ENCODE measurements at places on chromosomes 1 and 21.

- no peak for DNase-seq
Observed at GRCh38 chr1:32184650-32185049, 5.2 kb downstream of the TXLNA start.

DNA sequence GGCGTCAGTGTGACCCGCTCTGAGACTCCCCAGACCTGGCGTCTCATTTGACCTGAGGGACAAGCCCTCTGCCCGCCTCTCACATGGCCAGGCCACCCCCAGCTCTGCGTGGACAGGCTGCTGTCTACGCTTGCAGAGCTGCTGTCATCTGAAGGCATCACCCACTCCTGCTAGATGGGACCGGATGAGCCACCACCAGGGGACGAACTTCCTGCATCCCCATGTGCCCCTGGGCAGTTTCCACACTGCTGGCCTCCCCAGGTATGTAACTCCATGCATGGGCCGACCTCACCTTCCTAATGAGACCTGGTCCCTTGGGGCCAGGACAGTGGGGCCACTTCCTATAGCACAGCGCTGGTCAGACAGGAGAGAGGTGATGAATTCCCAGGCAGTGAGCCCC, 121.5 kb downstream of the PSMG1 start:
- DNase-seq: no peak

- DNase-seq: peak; percentile 28
Observed at GRCh38 chr1:193538003-193538354, 351.6 kb upstream of the B3GALT2 start.

DNA sequence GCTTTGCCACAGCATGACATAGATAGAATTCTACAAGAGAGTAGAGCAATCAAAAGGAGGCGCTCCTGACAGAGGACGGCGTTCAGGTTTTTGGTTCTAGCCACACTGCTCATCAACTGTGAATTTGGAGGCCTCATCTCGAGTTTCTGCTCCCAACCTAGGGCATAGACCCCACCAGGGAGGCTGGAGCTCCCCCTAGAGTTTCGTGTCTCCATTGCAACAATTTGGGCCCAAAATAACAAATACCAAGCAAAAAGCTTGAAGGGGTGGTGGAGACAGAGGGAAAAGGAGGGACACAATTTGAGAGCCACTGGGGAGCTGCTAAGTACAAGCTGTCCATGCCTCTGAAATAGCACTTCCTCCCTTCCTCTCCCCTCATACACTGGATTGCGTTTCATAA, 297.0 kb downstream of the GPATCH2 start:
- DNase-seq: peak; percentile 58

DNA sequence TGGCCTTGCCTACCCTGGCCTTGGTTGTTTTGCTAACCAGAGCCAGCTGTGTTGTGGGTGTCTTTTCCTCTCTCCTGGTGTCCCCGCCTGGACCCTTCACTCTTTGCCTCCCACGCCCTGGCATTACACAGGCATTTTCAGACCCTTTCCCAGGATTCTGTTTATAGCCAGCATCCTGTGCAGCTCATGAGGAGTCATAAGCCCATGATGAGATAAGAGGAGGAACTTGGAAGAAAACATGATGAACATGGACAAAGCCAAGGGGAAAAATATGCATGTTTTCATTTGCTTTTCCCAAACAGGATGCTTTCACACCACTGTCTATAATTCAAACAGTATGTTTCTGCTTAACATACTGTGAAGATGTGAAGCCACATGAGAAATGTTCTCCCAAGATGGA, 18.7 kb upstream of the WARS2 start:
- DNase-seq: no peak

DNA sequence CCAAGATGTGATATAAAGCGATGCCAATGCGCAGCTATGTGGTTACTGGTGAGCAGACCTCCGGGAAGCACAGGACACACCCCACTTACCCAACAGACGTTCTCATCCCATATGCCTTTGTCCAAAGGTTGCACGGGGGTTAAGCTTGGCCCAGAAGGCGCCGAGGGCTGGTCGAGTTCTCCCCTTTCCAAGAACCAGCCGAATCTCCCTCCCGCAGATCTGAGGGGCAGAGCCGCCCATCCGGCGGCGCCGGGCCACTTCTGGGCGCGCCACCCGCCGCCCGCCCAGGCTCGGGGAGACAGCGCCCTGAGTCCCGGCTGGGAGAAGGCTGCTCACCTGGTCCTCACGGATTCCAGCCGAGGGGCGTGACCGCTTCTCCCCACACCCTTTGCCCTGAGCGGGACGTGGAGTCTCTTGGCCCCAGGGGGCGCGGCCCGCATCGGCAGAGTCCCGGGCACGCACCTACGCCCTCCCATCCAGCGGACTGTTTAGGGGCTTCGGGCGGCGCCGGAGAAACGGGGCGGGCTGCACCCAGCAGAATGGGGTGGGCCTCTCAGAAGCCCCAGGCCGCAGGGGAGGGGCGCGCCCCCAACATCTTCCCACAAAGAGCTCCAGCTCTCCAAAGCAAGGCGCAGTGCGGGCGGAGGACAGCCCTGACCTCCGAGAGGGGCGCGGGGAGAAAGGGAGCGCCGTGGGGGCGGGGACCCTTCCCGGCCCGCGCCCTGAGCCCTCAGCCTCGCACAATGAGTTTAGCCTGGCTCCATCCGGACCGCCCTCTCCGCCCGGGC, 615 bp downstream of the GPR161 start:
- peak; percentile 38 for DNase-seq

GRCh38 chr21:43925096-43925481, 60.1 kb downstream of the AGPAT3 start:
- DNase-seq: no peak

GRCh38 chr1:54989473-54989872, 9.0 kb downstream of the TMEM61 start:
- DNase-seq: no peak

- DNase-seq: no peak
Observed at GRCh38 chr1:221228594-221228993, 349.4 kb downstream of the HLX start.

GRCh38 chr1:53625766-53626520, 113.0 kb downstream of the GLIS1 start:
- DNase-seq: no peak

DNA sequence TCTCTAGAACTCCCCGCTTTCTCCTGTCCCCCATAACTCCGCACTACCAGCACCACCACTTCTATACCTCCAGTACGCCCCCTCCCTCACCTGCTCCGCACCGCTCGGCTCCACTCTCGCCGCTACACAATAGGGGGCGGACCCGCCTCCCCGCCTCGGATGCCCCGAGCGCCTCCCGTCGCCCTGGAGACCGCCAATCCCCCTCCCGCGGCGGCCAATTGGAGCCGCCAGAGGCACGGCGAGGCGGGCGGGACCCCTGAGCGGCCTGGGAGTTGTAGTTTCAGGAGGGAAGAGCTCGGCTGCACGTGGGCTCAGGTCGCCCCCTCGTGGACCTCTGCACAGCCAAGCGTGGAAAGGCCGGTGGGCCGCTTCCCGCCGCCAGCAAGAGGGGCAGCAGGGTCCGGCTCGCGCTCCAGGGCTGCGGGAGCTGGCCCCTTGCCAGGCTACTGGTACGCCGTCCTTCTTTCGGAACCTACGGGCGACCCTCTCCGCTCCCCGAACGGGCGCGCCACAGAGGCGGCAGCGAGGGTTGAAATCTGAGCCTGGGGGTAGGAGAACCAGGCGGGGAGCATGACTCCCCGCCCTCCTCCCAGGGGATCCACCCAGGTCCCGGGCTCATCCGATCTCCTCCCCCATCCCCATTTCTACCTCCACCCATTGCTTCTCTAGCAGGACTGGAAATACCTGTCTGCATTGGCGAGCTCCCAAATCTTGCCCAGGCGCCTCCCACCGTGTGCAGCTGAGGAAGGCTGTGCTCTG, at the start of gene IGSF9:
IGSF9 (minus strand) TSS at position 131 of the 759 bp plus-strand sequence. CDS start 2,159 bp downstream, outside the sequence.
- peak; percentile 94 for DNase-seq

DNA sequence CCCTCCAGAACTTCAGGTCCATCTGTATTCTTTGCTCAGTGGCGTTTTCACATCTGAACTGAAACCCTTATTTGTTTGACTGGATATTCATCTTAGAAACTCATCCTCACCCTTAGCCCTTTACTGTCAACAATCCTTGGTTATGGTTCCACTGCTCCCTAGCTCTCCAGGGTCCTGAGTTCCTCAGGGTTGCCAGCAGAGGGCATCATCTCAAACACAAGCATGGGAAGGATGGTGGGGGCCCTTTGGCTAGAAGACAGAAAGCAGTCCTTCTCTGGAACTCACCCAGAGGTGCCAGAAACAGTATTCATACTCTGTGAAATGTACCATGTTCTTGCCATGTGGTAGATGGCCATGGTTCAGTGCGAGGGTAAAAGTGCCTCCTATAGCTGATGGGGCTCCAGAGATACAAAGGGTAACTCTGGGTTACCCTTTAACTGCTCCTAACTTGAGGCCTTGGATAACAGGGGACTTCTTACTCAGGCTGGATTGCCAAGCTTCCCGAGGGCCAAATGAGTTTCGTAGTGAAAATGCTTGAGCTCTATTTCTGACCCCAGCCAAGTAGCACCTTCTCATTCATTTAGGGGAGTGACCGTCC, 11.3 kb downstream of the NCSTN start:
- peak; percentile 53 for DNase-seq

GRCh38 chr1:212977781-212978645, 27.7 kb downstream of the VASH2 start:
- DNase-seq: no peak

GRCh38 chr1:235953801-235954200, 87.1 kb upstream of the LYST start:
- DNase-seq: no peak

GRCh38 chr1:86948212-86948611, 33.8 kb downstream of the HS2ST1 start:
- no peak for DNase-seq

DNA sequence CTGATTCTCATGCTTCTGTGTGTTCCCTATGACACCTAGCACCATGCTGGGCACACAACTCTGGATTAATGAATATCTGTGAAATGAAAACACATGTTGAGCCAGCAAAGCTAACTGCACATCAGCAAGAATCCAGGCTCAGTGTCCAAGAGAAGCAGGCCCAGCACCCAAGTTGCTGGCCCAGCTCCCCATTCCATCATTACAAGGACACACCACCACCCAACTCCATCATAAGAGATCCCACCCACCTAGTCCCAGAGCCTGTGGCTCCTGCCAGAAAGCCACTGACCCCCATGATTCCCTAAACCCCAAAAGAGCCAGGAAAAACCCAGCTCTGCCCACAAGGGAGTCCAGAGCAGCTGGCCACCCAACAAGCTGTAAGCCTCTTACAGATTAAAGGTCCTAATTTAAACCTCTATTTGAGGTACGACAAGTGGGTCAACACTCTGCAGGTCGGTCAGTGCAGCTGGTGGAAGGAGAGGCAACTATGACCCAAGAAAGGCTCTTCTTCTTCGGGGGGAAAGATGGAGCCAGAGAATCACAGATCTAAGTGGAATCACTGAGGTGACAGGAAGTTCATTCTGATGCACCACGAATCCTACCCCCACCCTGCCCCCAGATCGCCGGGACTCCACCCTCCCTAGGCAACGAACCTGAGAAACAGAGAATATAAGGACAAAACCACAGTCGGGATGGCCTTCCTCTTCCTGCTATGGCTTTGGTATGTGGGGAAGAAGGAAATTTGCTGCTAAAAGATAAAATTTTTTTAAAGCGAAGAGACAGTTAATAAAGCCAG, 58.2 kb downstream of the CD34 start:
- DNase-seq: no peak

- DNase-seq: no peak
Observed at GRCh38 chr1:5970610-5971273, 21.5 kb downstream of the NPHP4 start.

DNA sequence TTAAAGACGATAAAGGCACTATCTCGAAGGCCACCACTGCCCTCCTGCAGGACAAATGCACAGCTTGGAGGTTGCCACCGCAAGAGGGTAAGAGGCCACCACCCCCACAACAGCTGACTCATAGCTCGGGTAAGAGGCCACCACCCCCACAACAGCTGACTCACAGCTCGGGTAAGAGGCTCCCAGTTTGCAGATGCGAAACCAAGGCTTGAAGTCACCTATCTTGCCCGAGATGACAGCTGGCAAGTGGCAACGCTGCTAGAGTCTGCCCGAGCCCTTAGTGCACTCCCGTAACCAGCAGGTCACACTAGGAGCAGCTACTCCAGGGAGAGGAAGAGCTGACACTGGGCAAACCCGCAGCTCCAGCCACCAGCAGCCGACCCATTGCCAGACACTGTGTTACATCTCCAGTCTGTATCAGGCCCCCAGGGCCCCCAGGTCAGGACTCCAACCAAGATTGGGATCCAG, 17.1 kb upstream of the SPSB1 start:
- peak; percentile 73 for DNase-seq

DNA sequence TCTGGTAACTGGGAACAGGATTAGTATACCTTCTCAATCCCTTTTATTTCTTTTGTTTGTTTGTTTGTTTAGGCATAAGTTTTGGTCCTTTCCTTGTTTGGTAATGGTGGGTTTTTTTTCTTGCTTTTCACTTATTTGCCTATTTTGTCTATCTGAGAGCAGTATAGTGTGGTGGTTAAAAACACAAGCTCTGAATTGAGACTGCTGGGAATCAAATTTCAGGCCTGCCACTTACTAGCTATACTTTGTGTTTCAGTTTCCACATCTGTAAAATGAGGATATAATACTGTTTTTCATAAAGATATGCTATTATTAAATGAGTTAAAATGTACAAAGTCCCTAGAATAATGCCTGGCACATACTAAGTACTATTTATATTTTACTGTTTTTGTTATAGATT, 81.6 kb upstream of the IVNS1ABP start:
- no peak for DNase-seq

GRCh38 chr1:59605184-59605583, 209.6 kb upstream of the HOOK1 start:
- DNase-seq: no peak

DNA sequence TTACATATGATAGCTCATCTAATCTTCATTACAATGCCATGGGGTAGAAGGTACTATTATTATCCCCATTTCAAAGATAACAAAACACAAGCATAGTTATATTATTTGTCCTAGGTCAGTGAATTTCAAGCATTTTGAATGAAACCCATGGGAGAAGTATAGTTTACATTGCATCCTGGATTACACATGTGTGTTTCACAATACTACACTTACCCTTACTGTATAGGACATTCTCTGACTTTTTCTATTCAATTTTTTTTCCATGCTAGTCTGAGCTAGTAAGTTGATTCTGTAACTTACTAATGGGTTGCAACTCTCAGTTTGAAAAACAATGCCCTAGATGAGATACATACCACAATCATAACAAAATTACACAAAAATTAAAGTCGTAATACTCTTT, 8.7 kb upstream of the GPX7 start:
- no peak for DNase-seq

DNA sequence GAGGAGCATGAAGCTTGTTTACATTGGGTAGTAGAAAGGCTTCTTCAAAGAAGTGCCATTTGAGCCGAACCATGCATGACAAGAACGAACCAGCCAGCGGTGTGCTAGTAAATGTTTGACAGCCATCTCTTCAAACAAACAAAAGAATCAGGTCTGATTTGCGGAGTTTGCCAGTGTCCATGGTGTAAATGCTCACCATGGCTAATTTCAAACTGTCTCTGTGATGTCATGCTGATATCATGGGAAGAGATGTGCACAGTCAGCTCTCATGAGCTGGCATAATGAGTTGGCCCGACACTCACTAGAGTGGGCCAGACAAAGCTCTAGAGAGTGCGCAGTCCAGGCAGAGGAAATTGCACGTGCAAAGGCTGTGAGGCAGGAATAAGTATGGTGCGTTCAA, 101.1 kb downstream of the KAZN start:
- DNase-seq: no peak

Measured in Calu3 (cell line).